ENCODE measurements at places on chromosomes 1 and 21.

- DNase-seq: no peak
Observed at GRCh38 chr1:25844536-25845337, 14.5 kb downstream of the AUNIP start.

- no peak for DNase-seq
Observed at GRCh38 chr1:229848752-229849677, 218.0 kb upstream of the GALNT2 start.

DNA sequence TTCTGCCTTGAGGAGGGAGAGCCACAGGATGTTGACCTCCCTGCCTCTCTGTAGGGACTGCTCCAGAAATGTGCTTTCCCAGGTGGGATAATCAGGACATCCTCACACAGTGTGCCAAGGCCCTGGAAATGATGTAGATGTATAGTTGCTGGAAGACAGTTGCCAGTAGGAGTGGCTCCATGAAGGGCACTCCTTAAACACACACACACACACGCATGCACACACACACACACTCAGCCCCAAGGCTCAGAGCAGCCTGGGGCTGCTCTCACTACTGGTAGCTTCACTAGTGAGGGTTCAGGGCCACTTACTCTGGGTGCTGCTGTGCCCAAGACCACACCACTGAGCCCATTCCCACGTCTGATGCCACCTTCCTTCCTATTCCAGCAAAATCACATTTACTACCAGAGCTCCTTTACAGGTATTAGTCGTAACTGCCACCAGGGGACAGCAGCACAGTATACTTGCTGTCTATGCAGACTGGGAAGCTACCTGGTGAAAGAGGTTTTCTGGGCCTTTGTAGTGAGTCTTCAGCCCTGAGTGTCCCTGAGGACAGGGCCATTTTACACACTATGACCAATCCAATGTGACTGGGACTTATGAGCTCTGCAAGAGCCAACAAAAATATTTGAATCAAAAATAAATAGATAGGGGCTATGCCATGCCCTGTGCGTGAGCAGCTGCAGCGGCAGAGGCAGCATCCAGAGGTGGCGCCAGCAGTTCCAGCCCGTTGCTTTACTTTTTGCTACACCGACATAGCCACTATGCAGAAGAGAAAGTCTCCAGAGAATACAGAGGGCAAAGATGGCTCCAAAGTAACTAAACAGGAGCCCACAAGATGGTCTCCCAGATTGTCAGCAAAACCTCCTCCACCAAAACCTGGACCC lies 15.0 kb downstream of the CRNN start:
- no peak for DNase-seq

DNA sequence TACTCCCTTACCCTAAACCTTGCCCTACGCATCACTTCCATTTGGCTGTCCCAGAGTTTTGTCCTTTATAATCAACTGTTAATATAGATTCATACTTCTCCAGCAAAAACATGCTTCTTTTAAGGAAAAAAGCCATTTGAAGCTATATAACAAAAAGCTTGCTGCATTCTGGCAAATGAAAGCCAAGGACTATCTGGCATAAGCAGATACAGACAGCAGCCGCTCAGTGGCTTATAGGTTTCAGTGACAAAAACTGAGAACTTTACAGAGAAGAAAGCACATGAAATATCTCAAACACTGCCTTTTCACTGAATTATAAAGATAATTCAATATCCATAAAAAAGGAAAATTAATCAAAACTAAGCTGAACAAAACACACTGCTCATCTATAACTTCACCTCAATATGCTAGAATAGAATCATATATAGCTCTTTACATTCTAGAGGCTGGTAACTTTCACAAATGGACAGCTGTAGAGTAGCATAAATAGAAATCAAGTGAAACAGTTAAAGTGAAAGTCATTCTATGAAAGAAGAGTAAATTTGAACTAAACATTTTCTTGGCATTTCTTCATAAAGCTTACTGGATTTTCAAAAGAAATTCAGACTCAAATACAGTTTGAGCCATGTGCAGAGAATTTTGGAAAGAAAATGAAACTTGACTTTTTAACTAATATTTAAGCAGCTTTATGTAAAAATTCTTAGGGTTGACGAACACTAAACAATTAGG lies 19.6 kb downstream of the CDC42BPA start:
- DNase-seq: no peak

DNA sequence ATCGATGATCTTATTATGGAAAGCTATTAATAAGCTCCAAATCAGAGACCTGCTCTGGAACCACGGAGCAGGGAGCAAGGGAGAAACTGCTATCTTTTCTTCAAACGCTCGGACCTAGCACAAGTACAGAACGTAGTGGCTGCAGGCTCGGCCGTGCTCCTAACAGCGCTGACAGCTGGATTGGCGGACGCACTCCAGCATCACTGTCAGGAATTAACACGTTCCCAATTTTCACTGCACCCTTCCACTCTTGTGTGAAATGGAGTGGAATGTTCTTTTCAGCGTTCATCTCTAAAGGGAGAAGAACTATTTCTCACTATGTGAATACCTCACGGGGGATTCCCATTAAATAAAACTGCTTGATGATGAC lies 106.9 kb downstream of the ZNF281 start:
- no peak for DNase-seq

GRCh38 chr1:18819986-18820790 lies 39.3 kb downstream of the TAS1R2 start:
- DNase-seq: no peak

GRCh38 chr1:171884475-171884874 lies 43.2 kb downstream of the DNM3 start:
- DNase-seq: no peak

- DNase-seq: no peak
Observed at GRCh38 chr1:202343652-202344349, 2.1 kb upstream of the UBE2T start.

DNA sequence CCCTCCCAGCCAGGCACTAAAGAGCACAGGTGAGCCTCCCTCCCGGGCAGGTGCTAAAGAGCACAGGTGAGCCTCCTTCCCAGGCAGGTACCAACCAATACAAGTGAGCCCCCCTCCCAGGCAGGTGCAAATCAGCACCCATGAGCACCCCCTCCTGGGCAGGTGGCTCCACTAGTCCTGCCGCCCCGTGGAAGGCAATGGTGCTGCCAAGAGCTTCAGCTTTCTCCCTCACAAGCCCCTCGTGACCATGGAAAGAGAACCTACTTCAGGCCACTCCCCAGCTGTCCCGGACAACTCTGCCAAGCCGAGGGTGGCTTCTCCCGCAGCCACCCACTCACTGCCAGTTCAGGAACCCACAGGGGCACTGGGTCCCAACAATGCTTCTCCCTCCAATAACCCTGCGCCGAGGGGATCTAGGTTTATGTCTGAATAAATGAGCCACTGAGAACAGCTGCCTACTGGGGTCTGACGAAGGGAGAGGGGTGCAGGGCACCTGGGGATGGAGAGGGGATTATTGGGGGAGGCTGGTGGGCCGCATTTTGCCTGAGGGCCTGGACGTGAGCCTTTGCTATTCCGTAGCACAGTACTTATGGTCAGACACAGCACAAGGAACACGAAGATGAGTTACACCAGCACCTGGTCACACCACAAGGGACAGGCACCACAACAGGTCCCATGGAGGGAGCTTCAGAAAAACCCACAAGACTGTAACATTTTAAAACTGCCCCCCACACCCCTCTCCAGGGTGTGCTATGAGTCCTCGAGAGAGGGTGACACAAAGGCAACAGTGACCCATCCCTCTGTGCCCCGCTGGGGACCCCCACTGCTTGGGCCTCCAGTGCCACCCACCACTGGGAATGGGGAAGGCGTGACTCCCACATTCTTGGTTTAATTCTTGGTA lies 46.3 kb downstream of the PRDM15 start:
- DNase-seq: no peak

- DNase-seq: no peak
Observed at GRCh38 chr1:166691476-166691875, 147.8 kb upstream of the POGK start.

DNA sequence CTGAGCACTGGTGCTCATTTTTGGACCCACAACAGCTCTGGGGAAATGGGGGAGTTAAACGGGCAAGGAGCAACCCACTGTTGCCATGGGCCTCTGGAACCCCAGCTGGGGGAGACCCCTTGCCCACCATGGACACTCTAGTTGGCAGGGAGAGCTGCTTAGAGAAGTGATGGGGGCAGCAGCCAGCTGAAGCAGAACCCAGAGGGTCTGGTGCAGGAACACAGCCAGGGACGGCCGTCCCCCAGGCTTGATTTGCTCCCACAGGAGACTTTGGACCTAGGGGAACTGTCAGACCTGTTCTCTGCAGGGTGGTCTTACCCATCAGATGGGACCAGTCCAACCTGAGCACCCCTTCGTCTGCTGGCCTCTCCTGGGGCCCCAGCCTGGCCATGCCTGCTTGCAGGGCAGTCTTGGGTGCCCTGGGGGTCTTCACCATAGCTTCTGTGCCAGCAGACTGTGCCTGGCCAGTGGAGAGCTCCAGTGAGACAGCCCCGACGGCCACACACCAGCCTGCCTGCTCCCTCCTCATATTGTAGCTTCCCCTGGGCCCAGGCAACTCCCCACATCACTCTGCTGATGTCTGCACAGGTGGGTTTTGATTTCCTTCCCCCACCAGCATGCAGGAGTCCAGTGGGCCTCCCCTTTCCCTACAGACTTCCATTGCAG lies 11.3 kb downstream of the SPATC1L start:
- no peak for DNase-seq

- no peak for DNase-seq
Observed at GRCh38 chr1:109161858-109162606, 48.1 kb downstream of the ELAPOR1 start.

- no peak for DNase-seq
Observed at GRCh38 chr1:145714524-145715111, 4.7 kb upstream of the CD160 start.

- no peak for DNase-seq
Observed at GRCh38 chr1:192826791-192827546, 18.1 kb downstream of the RGS2 start.

- DNase-seq: no peak
Observed at GRCh38 chr1:3494321-3495308, 40.1 kb downstream of the ARHGEF16 start.

DNA sequence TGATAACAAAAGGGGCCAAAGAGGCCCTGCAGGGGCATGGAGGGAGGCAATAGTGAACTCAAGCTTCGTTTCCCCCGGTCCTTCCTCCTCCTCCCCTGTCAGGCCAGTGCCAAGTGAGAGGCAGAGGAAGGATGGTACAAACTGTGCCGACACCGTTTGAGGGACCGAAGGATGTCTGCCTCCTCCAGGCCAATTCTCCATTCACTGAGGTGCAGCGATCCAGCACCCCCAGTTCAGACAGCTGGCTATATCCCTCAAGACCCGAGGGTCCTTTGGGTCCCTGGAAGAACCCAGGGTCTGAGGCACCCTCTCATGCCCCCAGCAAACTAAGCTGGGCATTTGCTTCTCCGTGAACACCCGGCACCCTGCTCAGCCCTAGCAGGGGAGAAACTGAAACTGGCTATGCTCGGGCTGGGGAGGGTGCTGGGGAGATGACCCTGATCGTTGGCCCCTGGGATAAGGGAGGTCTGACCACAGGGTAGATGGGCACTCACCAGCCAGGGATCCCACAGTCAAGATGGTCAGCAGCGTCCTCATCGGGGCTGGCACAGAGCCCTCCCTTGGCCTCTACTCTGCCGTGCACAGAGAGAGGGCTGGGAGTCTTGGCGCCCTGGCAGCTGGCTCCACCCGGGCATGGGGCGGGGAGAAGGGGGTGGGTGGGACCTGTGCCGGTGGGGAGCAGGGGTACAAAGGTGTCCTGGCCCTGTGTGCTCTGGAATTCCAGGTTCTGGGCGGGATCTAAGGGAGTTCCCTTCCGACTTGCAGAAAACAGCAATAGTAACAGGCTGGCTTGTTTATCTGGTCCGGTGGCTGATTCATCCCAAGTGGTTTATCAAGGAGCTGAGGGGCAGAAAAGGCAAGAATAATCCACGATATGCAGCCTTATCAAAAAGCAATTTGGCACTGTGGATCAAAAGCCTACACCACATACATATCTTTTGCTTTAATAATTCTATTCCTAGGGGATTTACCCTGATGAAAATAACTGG lies at the start of gene IL22RA1:
IL22RA1 (minus strand) TSS at position 595 of the 989 bp plus-strand sequence; CDS start at position 537, 58 bp downstream.
- DNase-seq: no peak

DNA sequence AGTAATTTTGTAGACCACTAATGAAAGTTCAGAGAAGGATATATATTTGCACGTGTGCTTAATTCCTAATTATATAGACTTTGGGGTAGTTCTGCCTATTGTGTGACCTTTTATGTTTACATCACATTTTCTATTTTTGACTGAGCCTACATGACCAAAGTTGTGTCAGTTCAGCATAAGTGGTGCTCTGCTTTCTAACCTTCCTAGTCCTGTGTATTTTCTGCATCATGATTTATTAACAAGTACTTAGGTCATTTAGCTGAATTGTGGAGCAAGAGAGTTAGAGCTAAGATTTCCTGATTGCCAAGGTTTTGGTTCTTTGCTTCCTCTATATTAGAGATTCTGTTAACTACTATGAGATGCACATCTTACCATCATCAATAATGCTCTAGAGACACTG lies 176.0 kb downstream of the C1orf21 start:
- no peak for DNase-seq

DNA sequence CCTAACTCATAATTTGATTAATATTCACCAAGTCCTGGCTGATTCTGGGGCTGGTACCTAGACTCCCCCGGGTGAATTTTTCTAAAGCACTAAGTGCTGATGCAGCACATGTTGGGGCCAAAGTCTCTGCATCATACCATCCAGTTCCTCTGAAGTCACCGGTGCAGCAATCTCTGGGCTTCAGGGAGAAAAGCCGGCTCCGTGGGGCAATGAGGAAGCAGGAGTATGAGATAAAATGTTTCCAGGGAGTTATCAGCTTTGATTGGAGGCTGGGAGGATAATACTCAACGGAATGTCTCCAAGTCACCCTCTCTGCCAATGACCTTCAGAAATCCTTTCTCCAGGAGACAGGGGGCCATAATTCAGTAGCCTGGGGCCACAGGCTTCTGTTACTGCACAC lies 1.2 kb downstream of the FCAMR start:
- DNase-seq: no peak

- no peak for DNase-seq
Observed at GRCh38 chr1:228007049-228007800, 427 bp downstream of the WNT3A start.

- DNase-seq: no peak
Observed at GRCh38 chr1:76237211-76237610, 162.7 kb downstream of the ST6GALNAC3 start.

- DNase-seq: no peak
Observed at GRCh38 chr1:63327417-63328054, 5.2 kb downstream of the FOXD3 start.

DNA sequence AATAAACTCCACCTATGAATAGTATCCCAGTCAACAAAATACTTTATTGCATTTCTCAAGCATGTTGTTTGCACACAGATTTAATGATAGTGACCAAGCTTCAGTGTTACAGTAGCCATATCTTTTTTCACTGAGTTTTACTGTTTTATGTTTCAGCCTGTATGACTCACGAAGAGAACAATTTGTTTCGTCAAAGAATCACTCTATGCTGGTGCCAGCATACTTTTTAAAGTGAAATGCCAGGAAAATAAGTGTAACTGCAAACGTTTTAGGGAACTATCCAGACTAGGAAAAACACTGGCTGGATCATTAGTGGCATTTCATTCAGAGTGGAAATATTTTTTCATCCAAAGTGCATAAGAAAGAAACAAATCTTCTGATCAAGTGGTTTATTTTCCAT lies 210.8 kb downstream of the COL11A1 start:
- no peak for DNase-seq

- DNase-seq: no peak
Observed at GRCh38 chr1:31382379-31382989, 9.6 kb upstream of the FABP3 start.
